ENCODE measurements at places on chromosomes 7 and 10.

GRCh38 chr10:36362257-36362656 is 720.2 kb upstream of the FZD8 start:
- no peak for DNase-seq

- no peak for DNase-seq
Measured at GRCh38 chr7:19079066-19079465, 38.4 kb downstream of the TWIST1 start.

GRCh38 chr10:102069071-102069470 is 3.9 kb downstream of the HPS6 start:
- no peak for DNase-seq

- DNase-seq: no peak
Measured at GRCh38 chr10:132064771-132065437, 842 bp upstream of the JAKMIP3 start.

DNA sequence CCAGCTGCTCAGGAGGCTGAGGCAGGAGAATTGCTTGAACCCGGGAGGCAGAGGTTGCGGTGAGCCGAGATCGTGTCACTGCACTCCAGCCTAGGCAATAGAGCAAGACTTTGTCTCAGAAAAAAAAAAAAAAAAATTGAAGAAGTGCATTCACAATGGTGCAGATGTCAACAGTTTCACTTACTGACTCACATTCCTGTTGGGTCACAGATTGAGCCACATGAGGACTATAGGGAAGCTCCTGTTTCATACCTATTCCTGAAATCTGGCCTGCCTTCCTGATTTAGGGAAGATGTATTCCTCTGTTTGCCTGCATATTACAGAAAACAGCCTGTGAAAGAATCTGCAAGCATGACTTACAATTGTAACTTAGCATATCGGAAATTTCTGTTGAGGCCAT is 78.2 kb downstream of the AKR1C4 start:
- DNase-seq: no peak

DNA sequence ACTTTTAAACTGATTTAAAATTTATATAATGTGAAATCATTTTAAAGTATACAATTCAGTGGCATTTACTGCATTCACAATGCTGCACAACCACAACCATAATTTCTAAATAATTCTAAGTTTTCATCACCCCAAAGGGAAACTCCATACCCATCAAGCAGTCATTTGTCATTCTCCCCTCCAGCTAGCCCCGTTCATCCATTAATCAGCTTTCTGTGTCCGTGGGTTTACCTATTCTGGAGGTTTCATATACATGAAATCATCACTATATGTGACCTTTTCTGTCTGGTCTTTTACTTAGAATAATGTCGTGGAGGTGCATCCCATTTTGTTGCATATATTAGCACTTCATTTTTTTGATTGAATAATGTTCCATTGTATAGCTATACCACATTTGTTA is 214.1 kb downstream of the ADK start:
- DNase-seq: no peak

GRCh38 chr7:37540917-37541316 is 92.3 kb upstream of the ELMO1 start:
- no peak for DNase-seq

GRCh38 chr10:33878238-33878786 is 543.8 kb upstream of the NRP1 start:
- DNase-seq: no peak

- peak; percentile 79 for DNase-seq
Measured at GRCh38 chr10:102352066-102352715, 43.3 kb upstream of the NFKB2 start.

GRCh38 chr7:26910221-26910620 is 45.8 kb upstream of the SKAP2 start:
- peak; percentile 3 for DNase-seq

- no peak for DNase-seq
Measured at GRCh38 chr7:24781106-24781505, 23.8 kb upstream of the GSDME start.

DNA sequence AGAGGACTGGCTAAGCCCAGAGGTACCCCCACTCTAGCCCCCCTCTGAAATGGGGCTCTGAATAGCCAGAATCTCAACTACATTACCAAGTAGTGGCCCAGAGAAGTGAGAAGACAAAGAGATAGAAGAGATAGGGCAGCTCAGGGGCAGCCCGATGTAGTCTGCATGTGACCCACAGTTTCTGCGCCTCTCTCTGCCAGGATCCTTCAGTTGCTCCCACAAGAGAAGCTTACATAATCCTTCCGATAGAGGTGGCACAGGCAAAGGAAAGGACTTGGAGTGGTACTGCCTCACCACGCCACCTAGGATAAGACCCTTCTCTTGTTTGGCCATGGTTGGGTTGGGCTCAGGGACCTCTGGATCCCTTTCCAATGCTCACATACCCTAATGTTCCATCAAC is 5.4 kb upstream of the PDE1C start:
- no peak for DNase-seq

DNA sequence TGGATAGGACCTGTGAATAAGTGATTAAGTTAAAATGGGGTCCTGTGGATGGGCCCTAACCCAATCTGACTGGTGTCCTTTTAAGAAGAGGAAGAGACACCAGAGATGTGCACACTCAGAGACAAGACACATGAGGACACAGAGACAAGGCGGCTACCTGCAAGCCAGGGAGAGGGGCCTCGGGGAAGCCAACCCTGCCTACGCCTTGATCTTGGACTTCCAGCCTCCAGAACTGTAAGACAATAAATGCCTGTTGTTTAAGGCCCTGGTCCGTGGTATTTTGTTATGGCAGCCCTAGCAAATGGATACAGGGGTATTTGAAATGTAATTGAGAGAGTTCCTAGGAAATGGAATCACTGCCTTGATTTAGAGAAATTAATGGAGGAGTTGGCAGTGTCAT is 225.3 kb downstream of the SKAP2 start:
- no peak for DNase-seq

- no peak for DNase-seq
Measured at GRCh38 chr10:59229441-59229840, 53.0 kb downstream of the PHYHIPL start.

DNA sequence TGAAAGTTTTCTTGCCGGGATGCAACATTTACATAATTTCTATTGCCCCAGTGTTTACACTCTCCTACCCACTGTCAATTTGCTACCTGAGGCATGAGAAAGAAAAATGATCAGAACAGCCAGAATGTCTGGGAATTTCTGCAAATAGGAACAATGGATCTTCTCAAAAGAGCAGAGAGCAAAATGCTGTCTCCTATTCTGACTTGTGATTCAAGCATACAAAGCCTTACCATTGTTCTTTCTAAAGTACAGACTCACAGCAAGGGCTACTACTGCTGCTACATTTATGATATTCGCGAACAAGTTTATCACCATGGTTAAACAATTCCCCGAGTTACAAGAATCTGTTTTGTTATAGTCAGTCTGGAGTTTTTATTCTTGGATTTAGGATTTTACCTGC is 329.9 kb upstream of the CELF2 start:
- DNase-seq: no peak

GRCh38 chr7:128415217-128415785 is 5.5 kb upstream of the IMPDH1 start:
- no peak for DNase-seq

DNA sequence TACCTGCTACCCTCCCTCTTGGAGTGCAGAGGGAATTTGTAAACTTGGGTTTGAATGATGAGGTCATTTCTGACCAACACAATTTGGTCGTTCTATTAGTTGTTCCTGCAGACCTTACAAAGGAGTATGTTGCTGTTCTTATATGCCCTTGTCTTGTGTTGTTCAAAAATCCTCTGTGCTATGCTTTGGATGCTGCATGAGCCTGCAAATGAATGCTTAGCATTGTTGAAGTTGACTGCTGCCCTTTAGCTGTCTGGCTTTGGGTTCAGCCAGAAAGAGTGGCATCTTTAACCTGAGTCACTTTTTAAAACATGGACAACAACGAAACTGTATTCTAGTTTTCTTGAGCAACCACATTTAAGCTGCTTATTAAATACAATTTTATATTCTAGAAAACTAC is 80.3 kb downstream of the SND1 start:
- DNase-seq: no peak

- no peak for DNase-seq
Measured at GRCh38 chr7:32154797-32155196, 84.6 kb upstream of the PDE1C start.

- no peak for DNase-seq
Measured at GRCh38 chr7:40500219-40500618, 365.4 kb downstream of the SUGCT start.

DNA sequence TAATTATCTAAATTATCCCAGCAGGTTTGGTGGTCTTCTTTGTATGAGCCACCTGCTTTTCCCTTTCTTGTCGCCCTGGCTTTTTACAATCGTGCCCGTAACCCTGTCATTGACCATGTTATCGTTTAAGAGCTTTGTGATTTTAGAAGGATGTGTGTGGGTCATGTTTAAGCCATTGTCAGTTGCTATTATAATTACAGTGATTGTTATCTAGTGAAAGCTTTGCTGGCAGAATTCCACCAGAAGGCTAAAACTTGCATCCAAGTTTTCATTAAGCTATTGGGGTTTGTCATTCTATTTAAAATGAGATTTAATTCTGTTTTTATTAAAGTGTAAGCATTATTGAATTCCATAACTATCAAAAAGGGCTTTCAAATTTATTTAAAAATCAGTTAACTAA is 354.2 kb upstream of the TMEM229A start:
- no peak for DNase-seq

DNA sequence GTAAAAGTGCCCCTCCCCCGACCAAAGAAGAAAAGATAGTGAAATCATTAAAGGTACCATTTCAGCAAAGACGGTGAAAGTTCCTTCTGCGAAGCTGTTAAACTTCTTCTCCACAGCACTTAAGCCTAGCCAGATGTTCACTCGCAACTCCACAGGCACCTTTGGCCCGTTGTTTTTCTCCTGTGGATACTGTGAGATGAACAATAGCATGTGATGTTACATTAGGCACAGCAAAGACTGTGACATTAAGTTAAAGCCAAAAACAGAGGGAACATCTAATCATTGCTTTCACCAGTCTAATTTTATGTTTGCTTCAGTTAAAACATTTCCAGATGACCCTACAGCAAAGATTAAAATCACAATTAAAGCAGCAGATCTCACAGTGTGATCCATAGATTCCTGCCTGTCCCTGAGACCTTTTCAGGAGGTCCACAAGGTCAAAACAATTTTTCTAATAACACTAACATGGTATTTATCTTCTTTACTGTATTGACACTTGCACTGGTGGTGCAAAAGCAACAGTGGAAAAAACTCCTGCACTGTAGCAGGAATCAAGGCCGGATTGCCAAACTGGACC is 112.5 kb downstream of the MYOF start:
- no peak for DNase-seq

- DNase-seq: no peak
Measured at GRCh38 chr7:45689011-45689796, 115.0 kb downstream of the ADCY1 start.

DNA sequence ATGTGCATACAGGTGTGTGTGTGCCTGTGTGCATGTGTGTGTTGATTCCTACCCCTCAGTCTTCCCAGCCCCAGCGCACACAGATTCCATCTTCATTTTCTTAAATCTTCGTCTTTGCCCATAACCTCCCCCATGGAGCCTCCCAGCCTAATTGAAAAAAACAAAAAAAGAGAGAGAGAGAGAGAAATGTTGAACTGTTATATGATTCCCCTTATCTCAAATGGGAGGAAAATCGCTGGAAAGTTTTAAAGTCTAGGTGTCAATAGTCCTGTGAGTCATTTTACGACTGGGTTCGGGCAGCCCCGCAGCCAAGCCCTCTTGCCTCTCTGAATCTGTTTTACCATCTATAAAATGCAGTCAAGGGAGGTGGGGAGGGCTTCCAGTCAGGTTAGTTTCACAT is 60.9 kb downstream of the SPOCK2 start:
- DNase-seq: no peak

DNA sequence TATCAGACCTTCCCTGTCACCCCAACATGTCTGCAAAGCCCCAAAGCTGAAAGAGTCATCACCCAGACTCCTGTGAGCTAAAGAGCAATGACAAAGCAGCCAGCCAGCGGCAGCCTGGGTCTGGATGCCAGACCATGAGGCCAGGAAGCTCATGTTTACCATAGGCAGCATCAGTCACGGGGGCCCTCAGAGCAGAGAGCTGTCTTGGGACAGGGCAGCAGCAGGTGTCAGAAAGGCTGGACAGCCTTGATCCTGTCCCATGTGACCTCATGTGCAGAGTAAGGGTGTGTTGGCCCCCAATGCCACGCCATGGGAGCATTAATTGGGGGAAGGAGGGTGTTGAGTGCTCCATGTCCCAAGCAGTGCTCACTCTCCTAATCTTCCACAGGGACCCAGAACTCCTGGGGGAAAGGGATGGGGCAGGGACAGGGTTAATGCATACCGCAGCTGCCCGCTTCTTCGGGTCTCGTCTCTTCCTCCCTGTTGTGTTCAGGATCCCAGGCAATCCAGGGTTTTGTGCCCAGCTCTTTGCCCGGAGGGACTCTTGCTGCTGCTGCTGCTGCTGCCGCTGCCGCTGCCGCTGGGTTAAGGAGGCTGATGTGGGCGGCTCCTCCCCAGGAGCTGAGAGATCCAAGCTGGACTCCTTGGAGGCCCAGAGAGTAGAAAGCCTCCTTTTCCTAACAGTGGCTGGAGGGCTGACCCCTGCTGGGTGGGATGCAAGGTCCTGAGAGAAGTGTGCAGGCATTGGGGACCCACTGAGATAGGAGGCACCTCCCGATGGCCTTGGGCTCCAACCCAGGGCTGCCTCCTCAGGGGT is 7.1 kb downstream of the CCDC201 start:
- DNase-seq: no peak

DNA sequence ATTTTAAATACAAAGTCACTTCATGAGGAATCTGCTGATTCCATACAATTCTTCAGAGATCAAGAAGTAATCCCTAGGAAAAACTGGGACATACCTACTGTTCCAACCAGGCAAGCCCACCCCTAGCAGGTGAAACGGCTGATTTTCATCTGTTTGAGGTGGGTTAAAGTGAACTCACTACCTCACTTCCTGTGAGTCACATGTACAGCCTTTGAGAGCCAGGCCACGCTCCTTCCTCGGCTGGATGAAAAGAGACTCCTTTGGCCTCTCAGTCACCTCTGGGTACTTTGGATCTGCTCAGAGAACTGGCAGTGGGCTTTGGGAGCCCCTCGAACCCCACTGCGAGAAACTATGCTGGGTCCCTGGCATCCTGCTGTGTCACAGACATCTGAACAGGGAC is 68.2 kb downstream of the CHST15 start:
- DNase-seq: no peak

DNA sequence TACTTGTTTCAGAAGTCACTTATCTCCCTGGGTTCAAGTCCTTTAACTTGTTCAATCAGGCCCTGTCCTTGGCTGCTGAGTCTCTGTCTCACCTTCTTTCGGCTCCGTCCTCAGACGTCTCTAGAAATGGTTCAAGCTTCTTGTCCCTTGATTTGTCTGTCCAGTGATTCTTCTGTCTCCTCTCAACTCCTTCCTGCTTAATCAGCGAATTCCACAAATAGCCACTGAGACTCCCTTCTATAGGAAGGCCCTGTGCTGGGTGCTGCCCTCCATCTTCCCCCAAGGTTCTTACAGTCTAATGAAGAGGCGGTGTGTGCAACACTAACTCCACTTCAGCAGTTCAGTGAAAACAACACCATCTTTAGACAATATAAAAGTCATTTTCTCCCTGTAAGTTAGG is 12.7 kb downstream of the FAM241B start:
- DNase-seq: no peak
